ENCODE measurements at places on chromosomes 12 and 14.

- peak; percentile 63 for DNase-seq
Measured at GRCh38 chr12:43758247-43758727, 303 bp downstream of the PUS7L start.

DNA sequence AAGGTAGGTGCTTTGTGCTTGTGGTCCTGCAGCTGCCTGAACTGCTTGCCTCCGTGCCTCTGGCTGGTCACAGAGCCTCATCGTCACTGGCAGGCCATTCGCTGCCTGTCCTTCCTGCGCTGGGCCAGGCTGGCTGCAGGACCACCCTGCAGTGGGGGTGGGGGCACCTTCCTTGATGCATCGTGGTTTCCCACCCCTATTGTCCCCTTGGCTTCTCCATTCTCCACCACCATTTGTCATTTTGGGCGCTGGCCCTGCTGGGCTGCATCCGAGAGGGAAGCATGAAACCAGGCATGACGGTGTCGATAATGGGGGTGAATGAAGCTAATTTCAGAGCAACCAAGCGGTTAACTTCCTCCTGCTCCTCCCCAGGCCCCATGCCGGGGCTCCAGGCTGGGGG is 127.7 kb downstream of the NRXN3 start:
- no peak for DNase-seq

GRCh38 chr14:49497267-49497666 is 88.9 kb downstream of the RPS29 start:
- no peak for DNase-seq

GRCh38 chr14:55000381-55000780 is 26.5 kb downstream of the WDHD1 start:
- DNase-seq = peak; percentile 4

- DNase-seq = no peak
Measured at GRCh38 chr12:123113026-123113425, 37.9 kb downstream of the PITPNM2 start.

- no peak for DNase-seq
Measured at GRCh38 chr14:67963545-67963944, 144.0 kb downstream of the RAD51B start.
